ENCODE measurements at places on chromosomes 13 and 19. TPM values are rescaled to one million over a fixed set of nuclear protein-coding genes. Genes with fewer than 3 reads are reported as not detected.

The TEX26 gene
- total RNA-seq = not detected

The UGGT2 gene
- 10.0 TPM for total RNA-seq

The MADCAM1 gene
- total RNA-seq = not detected

The ZNF836 gene
- total RNA-seq = 3.3 TPM

The LILRB5 gene
- not detected for total RNA-seq

The AMH gene
- total RNA-seq = 0.35 TPM

The SIAH3 gene
- not detected for total RNA-seq

The UHRF1 gene
- 46.9 TPM for total RNA-seq

The SLAIN1 gene
- total RNA-seq = 0.56 TPM

The ERCC5 gene
- total RNA-seq = 34.7 TPM

The ZNF835 gene
- total RNA-seq = 0.21 TPM

The PRODH2 gene
- total RNA-seq = not detected

The S1PR2 gene
- 4.9 TPM for total RNA-seq

The ATP4A gene
- total RNA-seq = not detected

The MATK gene
- not detected for total RNA-seq

The NLRP5 gene
- not detected for total RNA-seq

The GARIN5A gene
- total RNA-seq = 1.5 TPM
